ENCODE measurements at places on chromosomes 3 and 15. TPM values are rescaled to one million over a fixed set of nuclear protein-coding genes. Genes with fewer than 3 reads are reported as not detected.

CORO2B gene
- total RNA-seq = 1.4 TPM

HIGD2B gene
- total RNA-seq = 0.51 TPM

GOLGA8T gene
- total RNA-seq = not detected

ATP1B3 gene
- 47.7 TPM for total RNA-seq

DNA sequence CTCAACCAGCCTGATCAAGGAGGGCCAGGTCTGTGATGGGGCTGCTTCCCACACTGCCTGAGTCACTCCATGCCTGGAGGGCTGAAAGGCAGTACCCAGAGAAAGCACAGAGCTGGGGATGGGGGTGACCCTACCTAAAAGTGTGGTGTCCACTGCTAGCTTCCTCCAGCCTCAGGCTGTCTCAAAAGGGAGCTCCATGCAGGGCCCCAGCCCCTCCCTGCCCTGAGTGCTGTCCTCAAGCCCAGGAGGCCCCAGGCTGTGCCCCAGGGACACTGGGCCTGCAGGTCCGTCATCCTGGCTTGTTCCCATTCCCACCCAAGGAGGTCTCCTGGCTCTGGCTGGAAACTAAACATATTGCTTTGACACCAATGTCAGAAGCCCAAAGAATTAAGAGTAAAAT lies 56.8 kb downstream of the ZNF445 start:
- H3K4me3 ChIP-seq = no peak overlapping the region
- no peak for DNase-seq
- H3K36me3 ChIP-seq = no peaks in the 10 kb centered on the region

DNA sequence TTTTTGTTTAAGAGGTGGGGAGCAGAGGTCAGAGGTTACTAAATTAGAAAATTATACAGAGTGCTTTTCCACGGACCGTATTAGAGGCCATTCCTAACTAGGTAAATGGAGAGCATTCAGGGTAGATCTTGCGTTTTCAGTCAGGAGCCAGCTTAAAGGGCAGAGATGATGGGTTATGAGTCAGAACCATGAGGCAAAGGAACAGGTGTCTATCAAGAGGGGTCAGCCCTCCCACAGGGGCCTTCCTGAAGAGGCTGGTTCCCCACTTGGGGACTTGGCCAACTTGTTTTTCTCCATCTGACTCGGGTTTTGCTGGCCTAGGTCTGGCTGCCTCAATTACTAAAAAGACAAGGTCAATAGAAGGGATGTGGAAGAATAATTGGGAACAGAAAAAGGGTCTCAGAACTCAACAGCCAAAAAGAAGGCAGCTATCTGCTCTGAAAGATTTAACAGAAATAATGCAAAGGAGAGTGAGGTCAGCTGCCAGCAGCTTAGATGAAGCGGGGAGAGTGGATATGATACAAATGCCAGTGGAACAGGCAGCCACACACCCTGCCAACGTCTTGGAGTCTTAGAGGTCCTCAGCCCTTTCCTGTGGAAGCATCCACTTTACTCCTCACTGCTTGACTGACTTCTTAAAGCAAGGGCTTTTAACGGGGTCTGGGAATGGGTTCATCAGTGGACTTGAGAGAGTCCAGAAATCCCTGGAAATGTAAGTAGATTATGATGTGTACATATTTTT lies 17.6 kb downstream of the MTMR14 start:
- H3K27ac ChIP-seq = no peak overlapping the region
- H3K27me3 ChIP-seq = no peaks in the 10 kb centered on the region
- no peak overlapping the region for H3K4me3 ChIP-seq
- no peak for DNase-seq

DNA sequence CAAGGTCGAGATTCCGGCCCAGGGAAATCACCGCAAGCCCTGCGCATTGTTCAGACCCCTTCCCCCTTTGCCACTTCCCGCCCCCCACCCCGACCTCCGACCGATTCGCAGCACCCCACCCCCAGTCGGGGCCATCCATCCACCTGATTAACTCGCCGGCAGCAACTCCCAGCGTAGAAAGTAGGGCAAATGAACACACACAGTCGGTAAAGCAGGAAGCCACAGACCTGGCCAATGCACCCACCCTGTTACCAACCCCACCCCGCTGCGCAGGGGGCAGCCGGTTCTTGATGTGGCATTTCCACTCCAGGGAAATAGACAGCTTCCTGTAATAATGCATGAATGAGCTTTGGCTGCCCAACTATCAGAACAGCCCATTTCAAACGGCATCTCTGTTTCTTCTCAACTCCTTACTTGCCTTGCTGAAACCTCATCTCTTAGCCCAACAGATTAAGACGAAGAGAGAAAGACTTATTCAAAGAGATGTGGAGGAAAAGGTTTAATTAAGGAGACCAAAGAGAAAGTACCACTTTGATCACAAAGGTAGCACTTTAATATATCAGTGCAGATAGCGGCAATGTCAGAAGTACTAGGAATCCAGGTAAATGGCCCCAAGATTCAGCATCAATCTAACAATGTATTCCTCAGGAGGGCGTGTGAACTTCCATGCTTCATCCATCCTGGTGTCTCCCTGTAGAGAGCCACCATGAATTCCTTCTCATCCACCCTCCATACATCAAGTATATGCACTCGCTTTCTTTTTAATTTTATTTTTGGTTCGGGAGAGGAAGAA lies 1.9 kb downstream of the TNIK start:
- DNase-seq = no peak
- H3K27me3 ChIP-seq = peaks cover 3% of the 10 kb centered on the region
- H3K36me3 ChIP-seq = no peaks in the 10 kb centered on the region
- H3K4me1 ChIP-seq = no peaks in the 10 kb centered on the region
- H3K4me3 ChIP-seq = peak overlapping the region; percentile 61
- H3K27ac ChIP-seq = no peak overlapping the region

DNA sequence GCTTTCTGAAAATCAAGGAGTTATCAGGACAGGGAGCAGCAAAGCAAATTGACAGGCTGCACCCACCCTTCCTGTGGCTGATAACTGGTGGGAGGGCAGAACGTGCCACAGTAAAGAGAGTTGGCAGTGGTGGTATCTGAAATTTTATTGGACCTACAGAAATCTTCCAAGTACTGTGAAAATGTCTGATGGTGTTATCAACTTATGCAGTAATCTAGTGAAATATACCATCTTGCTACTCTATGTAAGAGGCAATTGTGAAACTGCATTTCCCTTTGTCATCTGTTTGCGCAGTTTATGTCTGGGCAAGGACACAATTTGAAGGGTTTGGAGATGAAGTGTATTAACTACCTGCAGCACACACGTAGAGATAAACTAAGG lies 1.5 kb downstream of the PLCL2 start:
- H3K36me3 ChIP-seq = no peaks in the 10 kb centered on the region
- H3K4me1 ChIP-seq = no peaks in the 10 kb centered on the region

DNA sequence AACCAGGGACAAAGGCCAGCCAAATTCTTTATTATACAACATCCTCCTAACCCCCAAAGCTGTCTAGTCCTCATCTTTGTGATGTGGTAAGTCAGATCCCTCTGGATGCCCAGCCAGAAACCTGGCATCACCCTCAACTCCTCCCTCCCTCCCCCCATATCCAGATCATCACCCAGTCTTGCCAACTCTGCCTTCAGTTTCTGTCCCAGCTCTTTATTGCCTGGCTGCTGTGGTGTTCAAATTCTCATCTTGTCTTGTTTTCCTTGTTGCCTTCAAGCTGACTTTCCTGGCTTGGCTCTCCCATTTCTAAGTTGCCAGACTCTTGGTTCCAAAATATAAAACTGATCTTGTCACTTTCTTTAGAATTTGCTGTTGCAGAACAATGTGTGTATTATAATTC lies 28.6 kb downstream of the MAP2K1 start:
- H3K27me3 ChIP-seq = no peaks in the 10 kb centered on the region
- no peaks in the 10 kb centered on the region for H3K36me3 ChIP-seq
- no peak overlapping the region for H3K27ac ChIP-seq
- no peaks in the 10 kb centered on the region for H3K4me1 ChIP-seq

GRCh38 chr3:108006881-108007331 lies 83.9 kb downstream of the CD47 start:
- H3K27me3 ChIP-seq = no peaks in the 10 kb centered on the region
- H3K36me3 ChIP-seq = no peaks in the 10 kb centered on the region
- no peak for DNase-seq
- no peak overlapping the region for H3K27ac ChIP-seq
- H3K4me1 ChIP-seq = no peaks in the 10 kb centered on the region
- no peak overlapping the region for H3K4me3 ChIP-seq

- H3K4me1 ChIP-seq = no peaks in the 10 kb centered on the region
- DNase-seq = no peak
- H3K27ac ChIP-seq = no peak overlapping the region
- H3K4me3 ChIP-seq = no peak overlapping the region
- no peaks in the 10 kb centered on the region for H3K36me3 ChIP-seq
- H3K27me3 ChIP-seq = no peaks in the 10 kb centered on the region
Measured at GRCh38 chr3:30643763-30644462, 37.5 kb downstream of the TGFBR2 start.

DNA sequence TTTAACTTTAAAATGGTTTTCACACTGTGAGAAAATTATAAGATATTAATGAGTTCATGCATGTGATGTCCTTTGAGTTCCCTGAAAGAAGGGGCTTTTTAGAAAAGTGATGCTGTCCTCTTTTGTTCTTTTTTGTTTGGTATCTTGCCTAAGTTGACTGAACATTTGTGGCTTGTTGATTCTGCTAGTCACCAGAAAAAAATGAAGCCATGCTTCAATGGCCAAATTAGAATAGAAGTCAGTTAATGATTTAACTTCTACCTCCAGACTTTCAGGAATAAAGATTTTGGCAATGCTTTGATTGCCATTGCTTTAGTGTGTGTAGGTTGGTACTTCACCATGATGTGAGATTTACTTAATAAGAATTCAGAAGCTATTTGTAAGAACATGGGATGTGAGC lies 260.6 kb upstream of the NECTIN3 start:
- H3K4me1 ChIP-seq = no peaks in the 10 kb centered on the region
- H3K4me3 ChIP-seq = no peak overlapping the region
- no peaks in the 10 kb centered on the region for H3K36me3 ChIP-seq
- H3K27ac ChIP-seq = no peak overlapping the region
- no peak for DNase-seq

GRCh38 chr3:113575206-113575605 lies 42.9 kb downstream of the SIDT1 start:
- no peak for DNase-seq
- no peaks in the 10 kb centered on the region for H3K4me1 ChIP-seq
- no peaks in the 10 kb centered on the region for H3K36me3 ChIP-seq
- H3K4me3 ChIP-seq = no peak overlapping the region

- H3K27me3 ChIP-seq = no peaks in the 10 kb centered on the region
- no peak overlapping the region for H3K27ac ChIP-seq
- no peak for DNase-seq
- H3K4me3 ChIP-seq = no peak overlapping the region
Measured at GRCh38 chr3:187213616-187214015, 16.3 kb downstream of the RTP1 start.

- no peaks in the 10 kb centered on the region for H3K36me3 ChIP-seq
- DNase-seq = no peak
- H3K4me1 ChIP-seq = no peaks in the 10 kb centered on the region
- no peak overlapping the region for H3K4me3 ChIP-seq
- no peaks in the 10 kb centered on the region for H3K27me3 ChIP-seq
Measured at GRCh38 chr3:172261054-172261453, 187.2 kb downstream of the GHSR start.

- no peak overlapping the region for H3K27ac ChIP-seq
- no peaks in the 10 kb centered on the region for H3K4me1 ChIP-seq
Measured at GRCh38 chr3:135503760-135504686, 461.5 kb upstream of the PPP2R3A start.

DNA sequence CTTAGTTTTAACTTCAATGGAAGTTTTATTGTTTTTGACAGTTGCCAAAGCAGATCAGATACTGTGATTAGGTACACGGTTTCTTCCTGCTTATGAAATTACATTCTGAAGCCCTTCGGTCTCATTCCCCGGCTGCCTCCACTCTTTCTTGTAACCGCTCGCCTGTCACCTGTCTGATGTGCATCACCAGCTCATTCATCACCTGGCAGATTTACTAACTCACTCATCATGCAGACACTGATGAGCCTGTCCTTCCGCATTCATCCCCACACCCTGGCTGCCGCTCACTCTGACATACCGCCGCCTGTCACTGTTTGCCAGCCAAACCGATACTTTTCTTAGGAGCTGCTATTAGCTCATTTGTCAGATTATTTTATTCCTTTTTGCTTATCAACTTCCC lies 82.8 kb upstream of the NSMCE3 start:
- H3K4me3 ChIP-seq = no peak overlapping the region
- H3K27me3 ChIP-seq = no peaks in the 10 kb centered on the region
- DNase-seq = no peak
- no peak overlapping the region for H3K27ac ChIP-seq
- H3K36me3 ChIP-seq = no peaks in the 10 kb centered on the region

- DNase-seq = no peak
- no peaks in the 10 kb centered on the region for H3K36me3 ChIP-seq
- no peak overlapping the region for H3K27ac ChIP-seq
- H3K27me3 ChIP-seq = no peaks in the 10 kb centered on the region
Measured at GRCh38 chr3:132867956-132868355, 145.7 kb upstream of the NPHP3 start.

- H3K27me3 ChIP-seq = no peaks in the 10 kb centered on the region
- no peaks in the 10 kb centered on the region for H3K36me3 ChIP-seq
- H3K27ac ChIP-seq = no peak overlapping the region
Measured at GRCh38 chr3:43417133-43417532, 130.8 kb downstream of the SNRK start.

DNA sequence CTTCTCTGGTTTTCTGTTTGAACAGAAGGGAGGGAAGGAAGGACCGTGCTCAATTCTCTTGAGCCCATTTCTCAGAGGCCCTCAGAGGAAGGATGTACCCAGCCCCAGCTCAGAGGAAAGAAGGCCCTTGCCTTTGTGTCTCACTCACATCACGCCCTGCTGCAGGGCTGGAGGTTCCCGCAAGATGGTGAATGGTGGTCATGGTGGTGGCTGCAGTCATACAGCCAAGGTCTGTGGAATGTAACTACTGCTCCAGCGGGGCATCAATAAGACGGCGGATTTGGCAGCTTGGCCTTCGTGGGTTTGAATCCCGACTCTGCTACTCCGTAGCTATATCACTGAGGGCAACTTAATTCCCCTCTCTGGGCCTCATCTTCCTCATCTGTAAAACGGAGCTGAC lies 62.9 kb downstream of the SLC6A1 start:
- H3K27me3 ChIP-seq = peaks cover 11% of the 10 kb centered on the region
- no peaks in the 10 kb centered on the region for H3K4me1 ChIP-seq
- no peaks in the 10 kb centered on the region for H3K36me3 ChIP-seq
- no peak overlapping the region for H3K4me3 ChIP-seq

DNA sequence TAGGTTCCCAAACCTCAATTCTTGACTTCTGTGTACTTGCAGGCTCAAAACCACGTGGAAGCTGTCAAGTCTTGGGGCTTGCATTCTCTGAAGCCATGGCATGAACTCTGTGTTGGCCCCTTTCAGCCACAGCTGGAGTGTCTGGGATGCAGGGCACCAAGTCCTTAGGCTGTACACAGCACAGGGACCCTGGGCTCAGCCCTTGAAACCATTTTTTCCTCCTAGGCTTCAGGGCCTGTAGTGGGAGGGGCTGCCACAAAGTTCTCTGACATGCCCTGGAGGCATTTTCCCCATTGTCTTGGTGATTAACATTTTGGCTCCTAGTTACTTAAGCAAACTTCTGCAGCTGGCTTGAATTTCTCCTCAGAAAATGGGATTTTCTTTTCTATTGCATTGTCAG lies 135.4 kb downstream of the ATG7 start:
- H3K27me3 ChIP-seq = no peaks in the 10 kb centered on the region
- H3K4me3 ChIP-seq = no peak overlapping the region
- no peaks in the 10 kb centered on the region for H3K4me1 ChIP-seq
- no peak overlapping the region for H3K27ac ChIP-seq
- H3K36me3 ChIP-seq = no peaks in the 10 kb centered on the region

- H3K27ac ChIP-seq = peak overlapping the region; percentile 70
- H3K4me3 ChIP-seq = no peak overlapping the region
- H3K36me3 ChIP-seq = no peaks in the 10 kb centered on the region
- H3K27me3 ChIP-seq = no peaks in the 10 kb centered on the region
- peaks cover 19% of the 10 kb centered on the region for H3K4me1 ChIP-seq
Measured at GRCh38 chr15:88636050-88636449, 2.8 kb upstream of the ISG20 start.

All from prostate gland (tissue), 2 donors.